ENCODE measurements at places on chromosomes 2 and 18. TPM values are rescaled to one million over a fixed set of nuclear protein-coding genes. Genes with fewer than 3 reads are reported as not detected.
A peak's percentile ranks its signal among the peaks of the same experiment; 100 is the strongest.

- DNase-seq: peak; percentile 61
These were observed at the start of gene MFSD6 for GRCh38 chr2:190407662-190408537. Gene MFSD6 (plus strand): TSS chr2:190408355. CDS start chr2:190436030, 27,675 bp downstream.

DNA sequence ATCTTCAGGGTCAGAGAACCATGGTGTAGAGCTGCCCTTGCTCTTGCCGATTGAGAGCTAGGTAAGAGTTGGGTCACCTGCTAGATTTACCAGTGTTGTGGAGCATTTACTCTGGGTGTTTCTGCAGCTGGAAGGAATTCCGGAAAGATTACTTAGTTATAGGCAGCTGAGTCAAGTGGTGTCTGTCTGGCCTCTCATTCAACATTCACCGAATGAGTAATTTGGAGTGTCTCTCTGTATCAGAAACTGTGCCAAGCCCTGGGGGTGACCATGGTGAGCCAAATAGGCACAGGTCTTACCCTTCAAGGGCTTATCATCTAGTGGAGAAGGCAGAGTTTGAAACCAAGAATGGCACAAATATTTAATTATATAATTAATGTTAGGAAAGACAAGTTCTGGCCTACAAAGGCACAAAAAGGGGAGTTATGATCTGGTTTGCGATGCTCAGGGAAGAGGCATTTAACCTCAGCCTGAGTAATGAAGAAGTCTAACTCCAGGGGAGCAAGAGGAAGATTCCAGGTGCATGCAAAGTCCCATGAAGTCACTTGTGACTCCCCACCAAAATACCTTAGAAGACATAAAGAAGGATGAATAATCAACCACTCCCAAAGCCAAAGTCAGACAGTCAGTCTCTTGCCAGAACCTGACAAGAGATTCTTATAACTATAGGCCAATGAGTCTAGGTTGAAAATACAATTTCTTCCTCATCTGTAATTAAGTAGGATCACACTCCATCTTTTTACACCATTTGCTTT lies 12.5 kb downstream of the SETBP1 start:
- DNase-seq: peak; percentile 66

- DNase-seq: no peak
These were observed 82.9 kb downstream of the NFATC1 start for GRCh38 chr18:79478484-79479115.

GRCh38 chr2:200054681-200055468 lies 99.5 kb downstream of the MAIP1 start:
- DNase-seq: no peak

- DNase-seq: no peak
These were observed 166.2 kb downstream of the TDRD15 start for GRCh38 chr2:21289989-21290388.

Gene ALMS1
- 27.6 TPM for total RNA-seq

- no peak for DNase-seq
These were observed 13.3 kb downstream of the LIMS2 start for GRCh38 chr2:127661949-127662510.

- DNase-seq: peak; percentile 7
These were observed 67.3 kb upstream of the TEX51 start for GRCh38 chr2:126831234-126832005.

- DNase-seq: peak; percentile 93
These were observed 26.2 kb upstream of the XDH start for GRCh38 chr2:31440764-31441163.

GRCh38 chr2:101302016-101302415 lies 6.5 kb downstream of the RNF149 start:
- DNase-seq: peak; percentile 66

Gene ABCB11
- total RNA-seq: 0.11 TPM

- no peak for DNase-seq
These were observed 125.9 kb downstream of the MAIP1 start for GRCh38 chr2:200081236-200081635.

Measured in PC-3 (cell line).